Right ventricle myocardium inferior (tissue), 1 donor: ENCODE measurements at places on chromosomes 7 and 10. TPM values are rescaled to one million over a fixed set of nuclear protein-coding genes. Genes with fewer than 3 reads are reported as not detected.

FKBP6 gene
- not detected for total RNA-seq

LMTK2 gene
- total RNA-seq, result 22.5 TPM

HHEX gene
- total RNA-seq, result 2.6 TPM

PKD2L1 gene
- not detected for total RNA-seq

ITPRID1 gene
- total RNA-seq, result not detected

A1CF gene
- not detected for total RNA-seq

GRCh38 chr10:123771877-123772644, 105.9 kb downstream of the GPR26 start:
- no peak for DNase-seq

GRCh38 chr7:17121671-17122070, 176.8 kb upstream of the AHR start:
- no peak for DNase-seq

DNA sequence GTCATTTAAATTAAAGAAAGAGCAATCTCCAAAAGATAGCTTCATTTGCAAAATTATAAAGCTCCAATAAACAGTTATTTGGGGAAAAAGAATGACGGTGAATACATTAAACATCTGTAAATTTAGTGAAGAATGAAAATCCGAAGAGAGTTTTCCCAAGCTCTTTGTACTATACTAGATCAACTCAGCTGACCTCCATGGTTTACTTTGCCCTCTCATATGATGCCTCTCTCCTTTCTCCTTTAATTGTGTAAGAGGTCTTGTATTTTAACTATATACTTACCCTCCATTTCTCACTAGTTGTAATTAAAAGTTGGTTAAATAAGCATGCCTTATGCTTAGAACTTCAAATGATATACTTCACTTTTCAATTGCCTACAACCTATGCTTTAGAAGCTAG, 125.8 kb downstream of the CACNA2D1 start:
- no peak for DNase-seq

DNA sequence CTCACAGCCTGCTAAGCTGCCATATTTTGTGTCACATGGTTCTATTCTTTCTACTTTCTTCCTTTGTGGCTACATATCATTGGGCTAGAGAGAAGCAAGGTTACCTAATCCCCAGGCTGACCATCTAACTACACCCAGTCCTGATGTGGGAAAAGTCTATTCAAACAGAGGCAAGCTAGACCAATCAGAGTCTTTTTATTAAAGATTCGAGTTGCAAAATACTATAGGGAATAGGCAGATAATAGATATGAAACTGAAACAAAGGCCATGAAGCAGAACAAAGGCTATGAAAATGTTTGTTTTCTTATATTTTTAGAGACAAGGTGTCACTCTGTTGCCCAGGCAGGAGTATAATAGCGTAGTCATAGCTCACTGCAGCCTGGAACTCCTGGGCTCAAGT, 36.7 kb downstream of the MTERF1 start:
- no peak for DNase-seq

- DNase-seq, result no peak
Observed at GRCh38 chr7:116730097-116731022, 58.4 kb downstream of the MET start.

GRCh38 chr10:55495555-55495954, 694.5 kb upstream of the PCDH15 start:
- no peak for DNase-seq
